Skin of body (tissue), 3 donors: ENCODE measurements at places on chromosomes 3 and 15. TPM values are rescaled to one million over a fixed set of nuclear protein-coding genes. Genes with fewer than 3 reads are reported as not detected.

FOXL2NB gene
- 0.39 TPM for total RNA-seq

TTC21A gene
- total RNA-seq = 4.3 TPM

GRCh38 chr15:98823012-98823458 lies 174.7 kb downstream of the IGF1R start:
- DNase-seq = peak; percentile 84

- no peak for DNase-seq
Observed at GRCh38 chr3:133445108-133445507, 45.3 kb downstream of the BFSP2 start.

DNA sequence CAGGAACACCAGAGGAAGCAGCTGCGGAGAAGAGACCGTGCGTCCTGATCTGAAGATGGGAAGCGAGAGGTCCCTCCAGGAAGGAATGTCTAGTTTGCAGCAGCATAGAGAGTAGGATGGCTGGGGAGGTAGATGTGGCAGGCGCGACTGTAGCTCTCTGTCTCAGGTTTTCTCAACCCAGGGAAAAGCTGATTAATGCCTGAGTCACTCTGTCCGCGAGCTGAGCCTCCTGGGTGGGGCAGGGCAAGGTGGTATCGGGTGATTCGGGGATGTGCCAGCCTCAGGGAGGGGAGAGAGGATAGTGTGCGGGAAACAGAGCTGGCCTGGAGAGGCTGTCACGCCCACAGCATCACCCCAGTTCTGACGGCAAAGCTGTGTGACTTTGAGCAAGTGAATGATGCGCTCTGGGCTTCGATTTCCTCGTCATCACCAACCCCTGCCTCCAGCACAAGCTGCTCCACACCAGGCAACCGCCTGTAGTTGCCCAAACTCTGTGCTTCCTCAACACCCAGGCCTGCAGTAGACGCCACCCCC lies 28.4 kb downstream of the CPN2 start:
- DNase-seq = no peak

DNA sequence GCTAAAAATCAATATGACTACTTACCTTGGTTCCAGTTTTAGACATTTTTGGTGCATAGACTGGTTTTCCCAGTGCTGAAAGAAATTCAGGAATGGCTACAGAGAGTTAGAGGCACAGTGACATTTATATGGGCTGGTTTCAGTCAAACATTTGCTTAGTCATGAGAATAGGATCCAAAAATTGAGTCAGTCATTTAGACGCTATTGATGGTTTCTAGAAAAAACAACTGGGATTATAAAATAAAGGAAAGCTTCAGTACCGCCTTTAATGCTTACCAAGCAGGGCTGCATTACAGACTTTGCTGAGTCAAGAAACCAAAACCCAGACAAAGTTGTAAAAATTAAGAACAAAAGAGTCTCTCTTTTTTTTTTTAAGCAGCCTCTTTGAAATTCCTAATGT lies at the start of gene CRYGS:
CRYGS (minus strand) TSS at position 100 of the 400 bp plus-strand sequence; CDS start at position 46, 54 bp downstream.
- no peak for DNase-seq
